Ureter (tissue), 1 donor: ENCODE measurements at places on chromosomes 6 and 20.
A peak's percentile ranks its signal among the peaks of the same experiment; 100 is the strongest.

DNA sequence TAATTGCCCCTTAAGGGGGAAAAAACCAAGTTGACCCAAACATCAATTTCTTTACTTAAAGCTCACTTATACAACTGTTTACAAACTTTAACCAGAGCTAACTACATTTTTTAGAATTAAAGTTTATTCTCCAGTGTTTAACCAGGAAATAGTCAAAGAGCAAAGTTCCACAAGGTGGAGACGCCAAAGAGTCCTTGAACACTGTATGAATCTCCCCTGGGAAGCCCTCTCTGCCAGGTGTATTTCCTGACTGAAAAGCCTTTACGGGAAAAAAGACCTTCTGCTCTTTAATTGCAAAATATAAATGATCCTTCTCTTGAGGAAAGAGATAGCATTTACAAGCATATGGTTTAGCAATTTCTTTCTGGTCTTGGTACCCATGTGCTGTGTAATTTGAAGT, 36.2 kb downstream of the BTBD9 start:
- no peak for DNase-seq

GRCh38 chr6:30818391-30818841, 65.9 kb upstream of the DDR1 start:
- no peak for DNase-seq

DNA sequence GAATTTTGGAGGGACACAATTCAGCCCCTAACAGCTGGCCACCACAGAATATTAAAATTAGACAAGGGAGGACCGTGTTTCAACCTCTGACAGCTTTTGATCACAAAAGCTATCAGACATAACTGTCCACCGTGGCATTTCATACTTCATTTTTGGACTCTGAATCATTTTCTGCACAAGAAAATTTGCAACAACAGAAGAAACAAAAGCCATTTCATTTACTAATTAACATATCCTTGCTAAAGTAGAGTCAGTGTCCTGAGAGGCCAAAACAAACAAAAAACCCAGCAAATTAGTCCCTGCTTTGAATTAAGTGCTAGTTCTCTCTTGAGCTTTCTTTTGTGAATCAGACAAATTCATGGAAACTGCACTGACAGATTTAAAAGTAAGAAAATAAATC, 17.6 kb upstream of the COL12A1 start:
- DNase-seq, result no peak

- DNase-seq, result peak; percentile 19
Observed at GRCh38 chr20:4051413-4052138, 36.2 kb upstream of the RNF24 start.

- DNase-seq, result no peak
Observed at GRCh38 chr6:154596701-154597100, 86.2 kb upstream of the CNKSR3 start.

GRCh38 chr6:55276745-55277530, 50.3 kb upstream of the GFRAL start:
- no peak for DNase-seq

- no peak for DNase-seq
Observed at GRCh38 chr20:48818481-48818987, 9.3 kb downstream of the PREX1 start.

DNA sequence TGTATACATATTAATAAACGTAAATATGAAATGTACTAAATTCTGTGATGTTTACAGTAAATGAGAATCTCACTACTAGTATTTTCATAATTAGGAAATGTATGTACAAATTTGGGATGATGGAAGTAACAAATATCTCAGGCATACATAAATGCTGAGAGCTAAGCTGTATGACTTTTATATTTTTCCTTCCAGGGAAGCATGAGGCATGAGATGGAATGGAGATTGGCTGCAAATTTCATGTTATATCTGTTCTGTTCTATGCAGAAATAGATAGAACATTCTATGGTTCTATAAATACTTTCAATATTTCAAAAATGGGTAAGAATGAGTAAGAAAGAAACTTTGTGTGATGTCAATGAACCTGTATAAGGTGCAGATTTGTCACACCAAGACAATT, 335.2 kb downstream of the KHDRBS2 start:
- DNase-seq, result no peak

- no peak for DNase-seq
Observed at GRCh38 chr6:28005152-28005890, 48.3 kb downstream of the OR2B6 start.

DNA sequence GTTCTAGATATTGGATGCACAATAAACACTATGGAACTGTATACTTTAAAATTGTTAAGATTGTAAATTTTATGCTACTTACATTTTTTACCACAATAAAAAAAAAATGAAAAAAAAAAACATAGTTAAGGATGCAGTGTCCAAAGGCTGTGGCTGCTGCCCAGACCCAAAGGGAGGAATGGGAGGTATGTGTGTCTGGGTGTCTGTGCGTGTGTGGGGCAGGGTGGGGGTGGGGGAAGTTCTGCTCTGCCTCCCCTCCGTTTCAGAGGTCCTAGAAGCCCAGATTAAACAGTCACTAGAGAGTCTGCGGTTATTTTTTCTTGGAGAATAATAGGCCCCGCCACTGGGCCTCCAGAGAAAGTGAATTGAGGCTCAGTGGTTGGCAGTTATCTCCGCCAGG, 136.4 kb upstream of the ARMC2 start:
- no peak for DNase-seq

DNA sequence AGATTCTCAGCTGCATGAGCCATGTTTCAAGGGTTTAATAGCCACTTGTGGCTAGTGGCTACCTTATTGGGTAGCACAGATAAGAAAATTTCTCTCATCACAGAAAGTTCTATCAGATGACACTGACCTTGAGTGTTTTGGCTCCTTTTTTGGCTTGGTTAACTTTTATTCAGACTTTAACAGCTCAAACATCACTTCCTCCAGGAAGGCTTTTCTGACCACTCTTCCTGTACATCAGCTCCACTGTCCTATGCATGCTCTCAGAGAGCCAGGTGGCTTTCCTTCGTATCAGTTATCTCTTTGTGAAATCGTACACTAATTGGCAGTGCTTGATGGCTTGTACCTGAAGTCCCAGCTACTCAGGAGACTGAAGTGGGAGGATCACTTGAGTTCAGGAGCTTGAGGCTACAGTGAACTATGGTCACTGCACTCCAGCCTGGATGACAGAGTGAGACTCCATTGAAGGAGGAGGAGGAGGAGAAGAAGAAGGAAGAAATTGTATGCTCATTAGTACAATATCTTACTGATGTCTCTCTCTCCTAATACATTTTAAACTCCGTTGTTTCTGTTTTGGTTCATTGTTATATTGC, 10.7 kb downstream of the MAFB start:
- no peak for DNase-seq

- no peak for DNase-seq
Observed at GRCh38 chr20:59004763-59005522, 2.1 kb downstream of the CTSZ start.

GRCh38 chr6:52994031-52994838, 849 bp downstream of the GSTA4 start:
- DNase-seq, result no peak
